IPS DF 6.9 (cell line): ENCODE measurements at places on chromosomes 1 and 21.

GRCh38 chr1:57889676-57890320 is 465.9 kb upstream of the DAB1 start:
- DNase-seq = no peak

DNA sequence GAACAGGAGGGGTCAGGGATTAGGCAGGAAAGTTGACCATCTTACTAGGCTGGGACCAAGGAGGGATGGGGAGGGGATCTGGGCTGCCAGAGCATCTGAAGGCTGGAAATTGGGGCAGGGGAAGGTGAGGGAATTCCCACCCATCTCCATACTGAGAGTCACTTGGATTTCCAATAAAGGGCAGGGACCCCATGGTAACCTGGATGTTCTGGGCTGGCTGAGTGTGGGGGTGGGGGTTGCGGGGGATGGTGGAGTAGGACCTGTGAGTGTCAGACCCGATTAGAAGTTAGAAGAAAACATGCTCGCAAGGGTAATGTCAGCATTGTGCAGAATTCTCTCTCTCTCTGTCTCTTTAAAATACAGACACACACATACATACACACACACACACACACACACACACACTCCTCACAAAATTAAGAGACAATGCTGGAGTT is 40.0 kb upstream of the EPS15 start:
- no peak for DNase-seq

- no peak for DNase-seq
Measured at GRCh38 chr21:34967509-34968289, 81.4 kb downstream of the RUNX1 start.

GRCh38 chr21:24705201-24705600 is 902.1 kb downstream of the MRPL39 start:
- no peak for DNase-seq

GRCh38 chr1:44497422-44498170 is 92.5 kb downstream of the RNF220 start:
- no peak for DNase-seq

- DNase-seq = no peak
Measured at GRCh38 chr1:82090104-82090503, 289.4 kb downstream of the ADGRL2 start.

DNA sequence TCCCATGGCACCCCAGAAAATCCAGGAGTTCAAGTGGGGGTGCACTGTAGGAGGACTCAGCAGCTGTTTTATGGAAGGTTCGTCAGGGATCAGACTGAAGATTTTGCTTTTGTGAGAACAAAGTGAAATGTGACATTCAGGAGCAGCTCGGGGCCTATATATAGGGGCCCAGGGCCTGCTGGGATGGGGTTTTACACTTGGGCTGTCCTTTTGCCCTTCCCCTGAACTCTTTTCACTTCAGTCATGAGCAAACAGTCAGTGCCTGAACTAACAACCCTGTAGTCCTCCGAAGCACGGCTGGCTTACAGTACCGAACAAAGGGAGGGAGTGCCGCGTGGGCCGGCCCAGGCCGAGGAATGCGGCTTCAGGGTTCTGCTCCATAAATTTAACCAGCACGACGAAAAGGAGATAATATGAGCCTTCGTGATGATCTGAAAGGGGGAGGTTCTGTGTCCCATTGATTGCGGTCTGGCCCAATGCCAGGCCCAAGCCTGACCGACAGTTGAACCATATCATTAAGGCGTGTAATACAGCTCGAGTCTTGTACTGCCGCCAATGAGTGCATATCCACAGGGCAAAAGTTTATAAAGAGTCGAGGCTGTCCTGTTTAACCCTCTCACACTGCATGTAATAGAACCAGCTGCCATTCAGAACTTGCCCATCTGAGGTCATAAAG is 139.9 kb downstream of the DHRS3 start:
- DNase-seq = no peak

DNA sequence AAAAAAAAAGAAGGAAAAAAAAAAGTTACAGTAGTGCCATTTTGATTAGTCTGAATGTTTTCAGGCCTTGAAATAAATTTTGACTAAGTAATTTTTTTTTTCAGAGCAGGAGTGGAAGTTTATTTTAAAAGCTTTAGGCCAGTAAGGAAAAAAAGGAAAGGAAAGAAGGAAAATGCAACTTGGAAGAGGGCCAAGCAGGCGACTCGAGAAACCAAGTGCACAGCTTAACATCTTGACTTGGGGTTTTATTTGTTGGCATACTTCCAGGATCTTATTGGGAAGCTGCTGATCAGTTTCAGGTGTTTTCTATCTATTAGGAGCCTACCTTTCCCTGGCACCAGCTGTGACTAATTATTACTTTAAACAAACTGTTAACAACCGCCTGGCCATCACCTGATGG is 41.7 kb downstream of the ATF3 start:
- no peak for DNase-seq

DNA sequence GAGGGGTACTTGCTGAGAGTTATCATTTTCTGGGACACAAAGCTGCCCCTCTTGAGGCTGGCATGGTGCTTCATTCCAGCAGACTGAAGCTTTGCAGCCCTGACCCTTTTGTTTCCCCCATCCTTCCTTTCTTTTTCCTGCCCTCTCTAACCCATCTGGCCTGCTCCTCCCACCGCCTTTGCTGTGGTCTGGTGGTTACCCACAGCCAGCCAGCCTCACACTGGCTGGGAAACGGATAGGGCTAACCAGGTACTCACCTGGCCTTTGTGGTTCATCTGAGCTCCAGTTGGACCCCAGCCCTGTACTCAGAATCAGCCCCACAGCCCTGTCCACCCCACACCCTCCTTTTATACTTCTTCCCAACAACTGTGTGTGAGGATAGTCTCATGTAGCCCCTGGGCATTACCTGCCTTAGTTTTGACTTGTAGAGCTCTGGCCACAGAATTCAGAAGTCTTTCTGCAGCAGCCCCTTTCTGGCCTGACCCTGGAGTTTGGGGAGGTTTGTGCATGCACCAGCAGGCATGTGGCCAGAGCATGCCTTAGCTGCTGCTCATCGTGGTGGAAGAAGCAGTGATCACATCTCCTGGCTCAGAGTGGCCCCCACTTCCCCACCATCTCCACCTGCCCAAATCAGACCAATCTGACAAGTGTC is 138.0 kb downstream of the TRABD2B start:
- DNase-seq = no peak

- no peak for DNase-seq
Measured at GRCh38 chr1:246435421-246436041, 71.5 kb downstream of the SMYD3 start.

GRCh38 chr1:117654493-117655219 is 48.8 kb downstream of the TENT5C start:
- no peak for DNase-seq

DNA sequence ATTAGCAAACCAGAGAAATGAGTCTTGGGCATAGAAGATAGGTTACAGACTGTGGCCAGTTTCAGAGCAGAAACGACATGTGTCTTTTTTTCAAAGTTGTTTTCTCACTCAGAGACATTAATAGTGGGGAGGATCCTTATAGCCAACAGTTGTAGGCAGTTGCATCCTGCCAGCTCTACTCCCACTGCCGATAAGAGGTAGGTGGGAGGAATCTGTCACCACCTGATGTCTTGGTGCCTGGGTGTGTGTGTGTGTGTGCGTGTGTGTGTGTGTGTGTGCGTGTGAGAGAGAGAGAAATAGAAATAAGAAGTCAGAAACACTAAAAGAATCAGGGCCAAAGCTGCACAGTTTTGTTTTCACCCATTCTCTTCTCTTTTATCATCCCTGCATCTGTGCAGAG is 219.5 kb downstream of the ZP4 start:
- no peak for DNase-seq

- DNase-seq = no peak
Measured at GRCh38 chr1:221630236-221630635, 111.7 kb downstream of the DUSP10 start.

- no peak for DNase-seq
Measured at GRCh38 chr1:178393370-178393769, 103.4 kb downstream of the CLEC20A start.

DNA sequence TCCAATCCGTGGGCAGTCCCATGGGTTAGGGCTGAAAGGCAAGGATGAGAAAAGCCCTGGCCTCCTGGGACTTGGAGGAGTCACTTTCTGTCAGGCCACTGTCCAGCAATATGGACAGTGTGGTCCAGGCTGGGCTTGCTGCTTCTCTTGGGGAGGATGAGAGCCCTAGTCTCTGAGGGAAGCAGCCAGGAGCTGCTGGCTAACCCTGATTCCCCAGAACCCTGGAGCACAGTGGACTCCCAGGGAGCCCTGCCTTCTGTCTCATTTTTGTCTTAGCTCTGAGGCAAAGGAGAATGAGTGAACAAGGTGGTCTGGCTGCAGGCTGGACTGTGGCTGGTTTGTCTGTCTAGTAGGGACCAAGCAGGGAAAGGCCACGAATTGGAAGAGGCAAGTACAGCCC is 23.8 kb upstream of the EDN2 start:
- DNase-seq = no peak

DNA sequence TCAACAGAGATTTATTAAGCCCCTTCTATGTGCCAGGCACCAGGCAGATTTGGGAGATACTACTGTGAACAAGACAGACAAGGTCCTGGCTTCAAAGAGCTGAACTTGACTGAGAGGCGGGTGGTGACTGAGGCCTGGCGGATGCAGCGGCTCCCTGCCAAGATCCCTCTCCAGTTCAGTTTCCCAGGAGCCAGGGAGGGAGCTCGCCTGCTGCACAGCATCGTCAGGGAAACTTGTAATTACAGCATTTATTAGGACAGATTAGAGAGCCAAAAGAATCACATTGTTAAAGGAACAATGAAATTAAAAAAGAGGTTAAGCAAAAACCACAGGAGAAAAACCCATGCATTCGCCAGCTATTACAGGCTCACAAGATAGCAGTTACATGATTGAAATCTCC is 55.3 kb downstream of the ETS2 start:
- DNase-seq = no peak

- DNase-seq = no peak
Measured at GRCh38 chr21:46006547-46007491, 25.2 kb downstream of the COL6A1 start.

DNA sequence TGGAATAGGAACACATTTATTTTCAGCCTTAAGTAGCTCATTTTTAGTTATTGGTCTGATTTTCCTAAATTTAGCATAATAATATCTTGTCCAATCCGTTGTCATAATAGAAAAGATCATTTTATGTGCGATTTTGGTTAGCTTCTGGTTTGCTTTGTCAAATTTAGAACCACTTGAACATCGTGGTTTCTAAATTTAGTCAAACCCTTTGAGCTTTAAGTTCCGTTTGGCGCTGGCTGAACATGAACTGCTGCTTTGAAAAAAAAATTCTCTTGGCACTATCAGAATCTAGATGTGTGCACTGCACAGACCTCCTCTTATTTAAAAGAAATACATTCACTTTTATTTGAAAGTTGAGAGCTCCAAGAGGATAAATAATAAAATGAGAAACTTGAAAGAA is 370.6 kb downstream of the PTPRC start:
- DNase-seq = no peak

DNA sequence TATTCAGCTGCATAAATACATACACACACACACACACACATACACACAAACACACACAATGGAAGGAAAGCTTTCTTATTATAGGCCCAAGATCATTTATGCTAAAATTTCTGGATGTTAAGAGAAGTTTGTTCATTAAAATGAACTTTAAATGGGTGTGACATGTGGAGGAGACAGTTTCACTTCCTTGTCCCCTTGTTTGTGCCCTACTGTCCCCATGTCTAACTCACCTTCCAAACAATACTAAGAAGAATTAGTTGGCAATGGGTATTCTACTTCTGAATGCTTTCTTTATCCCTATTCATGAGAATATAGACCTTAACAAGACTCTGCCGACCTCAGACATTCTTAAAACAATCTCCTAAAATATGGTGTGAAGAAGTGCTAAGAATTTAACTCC is 63.5 kb upstream of the NRIP1 start:
- DNase-seq = no peak

DNA sequence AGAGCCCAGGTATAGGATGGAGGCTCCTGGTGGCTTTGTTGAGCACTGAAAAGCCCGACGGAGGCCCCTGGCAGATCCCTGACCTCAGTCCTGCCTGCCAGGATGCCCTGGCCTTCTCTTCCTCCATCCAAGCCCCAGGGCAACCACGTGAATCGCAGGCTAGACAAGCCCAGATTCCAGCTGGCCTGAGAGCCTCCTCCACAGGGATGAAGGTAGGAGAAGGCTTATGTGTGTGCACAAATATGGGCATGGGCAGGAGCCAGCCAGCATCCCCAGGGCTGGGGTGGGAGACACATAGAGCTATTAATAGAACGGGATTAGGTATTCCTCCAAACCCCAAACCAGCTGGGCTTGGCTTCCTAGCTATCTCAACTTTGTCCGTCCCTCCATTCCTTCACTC is 4.0 kb upstream of the EXTL1 start:
- no peak for DNase-seq

DNA sequence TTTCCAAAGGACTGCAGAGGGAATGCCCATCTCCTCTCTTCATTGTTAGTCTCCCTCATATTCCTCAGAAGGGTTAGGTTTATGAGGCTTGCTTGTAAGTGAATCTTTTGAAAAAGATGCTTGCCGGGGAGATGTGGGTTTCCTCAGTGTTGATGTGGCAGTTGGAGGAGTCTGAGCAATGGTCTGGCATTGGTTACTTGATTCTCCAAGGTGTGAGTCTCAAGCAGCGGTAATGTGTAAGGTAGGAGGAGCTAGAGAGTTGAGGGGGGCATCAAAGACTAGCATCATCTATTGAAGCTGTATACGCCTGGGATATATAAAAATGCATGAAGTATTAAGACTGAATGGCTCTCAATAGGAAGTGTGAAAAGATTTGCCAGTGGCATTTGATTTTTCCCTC is 21.5 kb downstream of the KHDRBS1 start:
- no peak for DNase-seq

DNA sequence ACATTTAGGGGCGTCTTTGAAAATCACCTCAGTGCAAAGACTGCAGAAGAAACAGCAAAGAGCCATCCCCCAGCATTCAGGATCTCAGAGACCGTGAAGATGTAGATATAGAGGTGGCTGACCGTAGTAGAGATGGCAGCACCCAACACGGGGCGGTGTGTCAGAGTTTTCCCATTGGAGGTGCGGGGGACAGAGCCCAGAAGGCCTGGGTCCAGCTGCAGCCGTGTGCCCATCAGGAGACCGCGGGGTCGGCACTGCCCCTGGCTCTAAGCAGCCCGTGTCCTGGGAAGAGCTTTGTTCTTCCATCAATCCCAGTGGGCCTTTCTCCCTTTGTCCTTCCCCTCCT is 1.1 kb downstream of the GABRD start:
- DNase-seq = no peak

- DNase-seq = no peak
Measured at GRCh38 chr21:33403786-33404585, 773 bp downstream of the IFNGR2 start.

DNA sequence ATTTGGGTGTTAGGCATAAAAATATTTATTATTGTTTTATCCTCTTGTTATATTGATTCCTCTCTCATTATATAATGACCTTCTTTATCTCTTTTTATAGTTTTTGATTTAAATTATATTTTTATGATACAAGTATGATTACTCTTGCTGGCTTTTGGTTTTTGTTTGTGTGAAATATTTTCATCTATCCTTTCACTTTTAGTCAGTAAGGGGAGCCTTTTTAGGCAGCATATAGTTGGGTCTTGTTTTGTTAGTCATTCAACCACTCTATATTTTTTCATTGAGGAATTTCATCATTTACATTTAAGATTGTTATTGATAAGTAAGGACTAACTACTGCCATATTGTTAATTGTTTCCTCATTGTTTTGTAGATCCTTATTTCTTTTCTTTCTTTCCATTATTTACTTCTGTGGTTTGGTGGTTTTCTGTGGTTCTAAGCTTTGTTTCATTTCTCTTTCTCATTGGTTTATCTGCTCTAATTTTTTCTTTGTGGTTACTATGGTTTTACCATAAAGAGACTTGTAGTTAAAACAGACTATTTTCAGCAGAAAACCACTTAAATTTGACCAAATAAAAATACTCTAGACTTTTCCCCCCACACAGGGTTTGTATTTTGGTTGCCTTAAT is 593.1 kb downstream of the NUF2 start:
- no peak for DNase-seq
